Neural crest cell (in vitro differentiated cells): ENCODE measurements at places on chromosomes 1 and 21.

DNA sequence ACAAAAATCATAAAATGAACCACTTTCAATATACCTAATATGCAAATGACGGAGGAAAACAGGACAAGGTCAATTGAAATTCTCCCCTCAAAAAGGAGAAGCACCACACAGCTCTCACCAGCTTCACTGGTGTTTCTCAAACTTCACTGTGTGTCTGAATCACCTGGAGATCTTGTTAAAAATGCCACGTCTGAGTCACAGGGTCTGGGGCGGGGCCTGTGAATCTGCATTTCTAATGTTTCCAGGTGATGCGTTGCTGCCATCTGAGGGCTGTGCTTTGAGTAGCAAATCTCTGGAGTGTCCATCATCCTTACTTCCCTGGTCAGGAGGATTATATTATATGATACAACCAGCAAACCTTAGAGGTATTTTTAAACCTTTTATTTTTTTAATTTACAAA is 9.0 kb downstream of the CLDN19 start:
- DNase-seq: no peak

DNA sequence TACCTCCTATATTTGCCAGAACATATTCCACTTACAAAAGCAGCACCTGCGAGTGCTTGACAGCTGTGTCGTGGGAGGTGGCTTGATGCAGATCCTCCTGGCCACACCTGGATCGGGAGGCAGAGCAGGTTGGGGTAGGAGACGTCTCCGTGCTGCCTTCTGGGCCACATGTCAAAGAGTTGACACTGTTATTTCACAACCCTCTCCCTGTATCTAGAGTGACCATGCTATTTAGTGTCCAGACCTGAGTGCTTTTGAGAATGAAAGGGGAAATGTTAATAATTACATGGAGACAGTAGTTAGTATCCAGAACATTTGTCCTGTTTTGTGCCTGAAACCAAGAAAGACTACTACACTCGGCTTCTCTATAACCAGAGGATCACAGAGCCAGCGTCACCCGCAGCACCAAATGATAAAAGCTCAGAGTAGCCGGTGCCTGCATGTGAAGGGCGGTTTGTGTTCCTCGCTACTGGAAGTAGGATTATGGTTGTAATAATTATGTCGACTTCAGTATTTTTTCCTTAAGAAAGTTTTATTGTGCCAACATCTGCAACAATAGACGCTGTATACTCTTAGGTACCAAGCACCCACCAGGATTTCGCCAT is 77.1 kb downstream of the GALNT2 start:
- no peak for DNase-seq

DNA sequence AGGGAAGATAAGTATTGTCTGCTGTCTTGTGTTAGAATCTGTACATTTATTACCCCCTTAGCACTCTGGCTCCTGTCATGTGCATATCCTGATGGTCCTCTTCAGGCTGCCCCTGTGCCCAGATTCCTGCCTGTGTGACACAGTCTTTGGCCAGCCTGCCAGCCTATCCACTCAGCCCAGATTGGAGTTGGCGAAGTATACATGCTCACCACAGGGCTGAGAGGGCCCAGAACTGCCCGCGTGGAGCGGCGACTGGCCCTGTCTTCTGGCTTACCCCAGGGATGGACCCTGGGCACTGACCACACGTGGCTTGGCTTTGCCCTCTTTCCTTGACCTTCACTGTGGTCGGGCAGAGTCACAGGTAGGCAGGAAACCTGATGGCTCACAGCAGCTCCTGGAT is 11.4 kb downstream of the RNF220 start:
- no peak for DNase-seq

GRCh38 chr1:218507355-218508002 is 162.3 kb downstream of the TGFB2 start:
- DNase-seq: no peak

- DNase-seq: no peak
Observed at GRCh38 chr21:44855572-44855971, 17.9 kb downstream of the PTTG1IP start.

DNA sequence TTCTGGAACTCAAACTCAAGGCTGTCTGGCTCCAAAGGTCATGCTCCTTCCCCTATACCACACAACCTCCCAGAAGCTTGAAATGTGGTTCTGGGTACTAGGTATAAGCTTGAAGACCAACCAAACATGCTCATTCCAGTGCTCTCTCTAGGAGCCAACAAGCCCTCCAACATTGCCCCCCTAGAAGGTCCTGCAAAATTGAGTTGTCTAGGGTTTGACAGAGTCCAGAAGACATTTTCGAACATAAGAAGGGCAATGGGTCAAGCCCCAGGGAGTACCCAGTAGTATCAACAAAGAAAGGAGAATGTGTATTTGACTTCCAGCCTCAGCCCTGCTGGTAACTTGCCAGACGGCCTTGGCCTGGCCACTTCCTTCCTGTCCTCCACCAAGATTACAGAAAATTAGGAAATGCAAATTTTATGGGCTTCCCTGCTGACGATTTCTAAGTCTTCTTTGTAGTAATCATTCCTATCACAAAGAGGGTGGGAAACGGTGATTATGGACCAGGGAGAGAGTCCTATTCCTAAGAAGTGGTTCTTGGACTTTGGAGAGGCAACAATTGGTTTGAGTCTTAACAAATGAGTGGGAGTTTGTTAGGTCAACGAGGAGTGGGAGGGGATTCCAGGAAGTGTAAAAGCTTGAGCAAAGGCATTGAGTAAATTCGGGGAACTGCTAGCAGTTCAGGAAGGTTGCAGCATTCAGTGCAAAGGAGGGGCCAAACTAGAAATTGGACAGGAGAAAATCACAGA is 18.7 kb upstream of the SLAMF1 start:
- no peak for DNase-seq

DNA sequence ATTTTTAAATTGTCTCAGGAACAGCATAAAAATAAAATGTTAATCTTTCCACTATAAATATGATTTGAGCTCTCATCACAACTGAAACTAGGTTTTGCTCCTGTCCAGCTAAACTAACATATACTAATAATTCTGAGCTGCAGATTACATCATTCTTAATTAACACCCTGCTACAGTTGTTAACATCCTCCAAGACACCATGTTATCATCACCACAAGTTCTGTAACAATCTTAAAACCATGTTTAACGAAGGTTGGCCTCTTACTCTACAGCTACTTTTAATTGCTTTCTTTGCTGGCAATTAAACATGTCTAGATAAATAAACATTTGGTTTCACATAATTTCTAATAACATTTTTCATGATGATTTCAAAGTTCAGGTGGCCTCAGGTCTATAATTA is 240.9 kb downstream of the FAF1 start:
- no peak for DNase-seq

GRCh38 chr1:2180297-2181245 is 14.0 kb downstream of the FAAP20 start:
- DNase-seq: no peak
